A375 (cell line): ENCODE measurements at places on chromosomes 4 and X. TPM values are rescaled to one million over a fixed set of nuclear protein-coding genes. Genes with fewer than 3 reads are reported as not detected.

NALF2 gene
- total RNA-seq, result 0.27 and 0.41 TPM in 2 replicates

GC gene
- total RNA-seq, result not detected in 2 replicates

RXFP1 gene
- total RNA-seq, result not detected in 2 replicates

CDX4 gene
- total RNA-seq, result not detected in 2 replicates

HTATSF1 gene
- 44.1 and 53.3 TPM in 2 replicates for total RNA-seq

UBA6 gene
- 43.3 and 48.2 TPM in 2 replicates for total RNA-seq

CLOCK gene
- total RNA-seq, result 10.9 and 16.7 TPM in 2 replicates

SLC9B2 gene
- 14.1 and 18.7 TPM in 2 replicates for total RNA-seq

HSFX3 gene
- total RNA-seq, result not detected in 2 replicates

MAP7D2 gene
- 0.03 TPM in 1 of 2 replicates, not detected in the other for total RNA-seq

XK gene
- total RNA-seq, result 0.08 and 0.13 TPM in 2 replicates

UGDH gene
- 23.6 and 36.9 TPM in 2 replicates for total RNA-seq
